ENCODE measurements at places on chromosomes 2 and 18. TPM values are rescaled to one million over a fixed set of nuclear protein-coding genes. Genes with fewer than 3 reads are reported as not detected.

Gene ZBTB7C
- 92.3 TPM for total RNA-seq

Gene WNT6
- 0.76 TPM for total RNA-seq

Gene MC4R
- not detected for total RNA-seq

Gene TWSG1
- 23.6 TPM for total RNA-seq

Gene LHCGR
- total RNA-seq: not detected

Gene MDH1B
- total RNA-seq: not detected

Gene ABCB11
- not detected for total RNA-seq

Gene LRRFIP1
- 84.9 TPM for total RNA-seq

Gene CDH7
- total RNA-seq: not detected

Gene ITGB6
- total RNA-seq: 33.8 TPM

Gene DYNAP
- 25.1 TPM for total RNA-seq

Gene CTNNA2
- not detected for total RNA-seq

Gene ALPP
- not detected for total RNA-seq

Gene CCDC138
- total RNA-seq: 6.9 TPM

Gene ZEB2
- total RNA-seq: 8.6 TPM

Gene SLC9A4
- total RNA-seq: 0.76 TPM

Gene SERPINB11
- total RNA-seq: 2.1 TPM

Gene ST8SIA3
- not detected for total RNA-seq

Gene DSG1
- 28.3 TPM for total RNA-seq

Gene DSC2
- total RNA-seq: 231 TPM

All from esophagus squamous epithelium (tissue), 5 donors.